Activated naive CD4-positive, alpha-beta T cell treated with anti-CD3 and anti-CD28 coated beads, Interleukin-2, amount 50 U/mL, for 16 hours (primary cell): ENCODE measurements at places on chromosomes 6 and 20.

GRCh38 chr6:164378330-164378729 is 931.1 kb downstream of the C6orf118 start:
- DNase-seq = no peak

- no peak for DNase-seq
Measured at GRCh38 chr6:105695461-105695860, 292.6 kb upstream of the PREP start.

DNA sequence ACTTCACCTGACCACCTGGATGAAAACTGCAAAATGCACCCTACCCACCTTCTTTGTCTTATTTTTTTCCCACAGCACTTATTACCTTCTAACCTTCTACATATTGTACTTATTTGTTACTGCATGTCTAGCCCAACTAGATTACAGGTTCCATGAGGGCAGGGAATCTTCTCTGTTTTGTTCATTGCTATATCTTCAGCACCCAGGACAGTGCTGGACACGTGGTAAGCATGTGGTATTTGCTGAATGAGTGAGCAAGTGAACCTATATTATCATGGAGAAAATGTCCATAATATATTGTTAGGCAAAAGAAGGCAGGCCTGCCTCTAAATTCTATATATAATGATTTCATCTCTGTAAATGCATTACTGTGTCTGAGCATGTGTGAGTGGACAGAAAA is 107.0 kb downstream of the TRERF1 start:
- DNase-seq = no peak

DNA sequence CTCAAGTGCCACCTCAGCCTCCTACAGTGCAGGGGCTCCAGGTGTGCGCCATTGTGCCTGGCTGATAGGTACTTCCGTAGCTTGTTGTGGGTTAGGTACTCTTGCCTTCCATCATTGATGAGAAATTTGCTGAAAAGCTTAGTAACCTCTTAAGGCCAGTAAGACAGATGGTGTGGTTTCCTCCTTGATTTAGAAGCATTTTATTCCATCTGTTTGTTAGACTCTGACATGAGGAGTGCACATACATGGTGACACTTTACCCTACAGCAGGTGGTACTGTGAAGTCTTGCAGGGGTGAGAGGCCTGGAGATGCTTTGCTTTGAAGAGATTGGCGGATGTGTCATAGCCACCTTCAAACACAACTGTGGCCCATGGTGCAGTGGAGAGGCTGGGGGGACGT is 14.8 kb upstream of the MTG2 start:
- DNase-seq = no peak

- no peak for DNase-seq
Measured at GRCh38 chr6:36963451-36964290, 9.1 kb downstream of the PI16 start.

GRCh38 chr20:24733416-24733815 is 215.7 kb upstream of the CST7 start:
- no peak for DNase-seq

DNA sequence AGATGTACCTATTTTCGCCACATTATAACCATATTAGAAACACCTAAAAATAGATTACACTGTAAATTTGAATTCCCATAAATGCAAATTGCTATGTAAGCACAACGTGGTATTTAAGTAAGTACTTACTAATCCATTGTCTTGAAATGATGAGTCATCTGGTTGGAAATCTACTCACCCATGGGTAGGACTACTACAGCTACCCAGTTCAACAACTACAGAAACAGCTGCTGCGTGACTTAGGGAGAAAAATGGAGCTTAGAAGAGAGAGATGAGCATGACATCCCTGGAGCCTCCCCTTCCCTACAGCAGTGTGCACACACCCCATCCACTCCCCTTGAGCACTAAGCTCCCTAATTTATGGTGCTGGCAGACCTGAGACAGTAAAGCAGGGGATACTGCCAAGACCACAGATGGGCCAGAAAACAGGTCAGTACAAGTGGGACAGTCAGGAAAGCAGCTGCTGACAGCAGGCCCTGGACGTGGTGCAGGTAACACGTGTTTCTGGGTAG is 26.9 kb downstream of the RRAGD start:
- DNase-seq = no peak

DNA sequence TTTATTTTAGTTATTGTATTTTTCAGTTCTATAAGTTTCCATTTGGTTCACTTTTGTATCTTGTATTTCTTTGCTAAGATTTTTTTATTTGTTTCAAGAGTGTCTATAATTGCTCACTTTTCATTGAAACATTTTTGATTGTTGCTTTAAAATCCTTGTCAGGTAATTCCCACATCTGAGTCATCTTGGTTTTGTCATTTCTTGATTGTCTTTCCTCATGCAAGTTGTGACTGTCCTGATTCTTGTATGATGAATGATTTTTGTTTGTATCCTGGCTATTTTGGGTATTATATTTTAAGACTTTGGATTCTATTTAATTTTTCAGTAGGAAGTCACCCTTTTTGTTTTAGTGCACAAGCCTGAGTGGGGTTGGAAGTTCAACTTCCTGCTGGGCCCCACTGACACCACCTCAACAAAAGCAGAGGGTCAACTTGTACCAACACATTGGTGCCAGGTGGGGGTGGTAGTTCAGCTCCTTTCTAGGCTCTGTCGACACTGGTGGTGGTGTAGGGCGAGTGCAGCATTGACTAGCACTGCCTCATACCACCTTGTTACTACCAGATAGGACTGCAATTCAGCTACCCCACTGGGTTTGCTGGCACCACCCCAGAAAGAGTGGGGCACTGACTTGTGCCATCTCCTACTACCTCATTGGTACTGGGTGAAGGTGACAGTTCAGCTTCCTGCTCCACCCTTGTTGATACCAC is 8.8 kb downstream of the RSPH3 start:
- DNase-seq = peak; percentile 30

- no peak for DNase-seq
Measured at GRCh38 chr6:75436869-75437268, 56.7 kb downstream of the FILIP1 start.

GRCh38 chr20:57656821-57657534 is 36.8 kb upstream of the ZBP1 start:
- no peak for DNase-seq

DNA sequence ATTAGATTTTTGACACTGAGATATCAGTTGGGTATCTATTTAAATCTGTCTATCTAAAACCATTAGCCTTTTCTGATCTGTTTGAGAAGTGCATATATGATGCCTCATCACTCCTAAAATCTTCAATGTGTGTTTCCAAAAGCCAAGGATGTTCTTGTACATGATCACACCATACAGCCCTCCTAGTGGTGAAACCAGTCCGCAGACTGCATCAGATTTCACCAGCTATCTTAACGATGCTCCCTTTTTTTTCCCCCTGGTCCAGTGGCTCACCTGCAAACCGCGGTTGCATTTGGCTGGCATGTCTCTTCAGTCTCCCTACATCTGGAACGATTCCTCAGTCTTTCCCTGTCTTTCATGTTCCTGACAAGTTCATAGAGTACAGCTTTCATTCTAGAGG is 4.0 kb downstream of the KIZ start:
- DNase-seq = no peak

DNA sequence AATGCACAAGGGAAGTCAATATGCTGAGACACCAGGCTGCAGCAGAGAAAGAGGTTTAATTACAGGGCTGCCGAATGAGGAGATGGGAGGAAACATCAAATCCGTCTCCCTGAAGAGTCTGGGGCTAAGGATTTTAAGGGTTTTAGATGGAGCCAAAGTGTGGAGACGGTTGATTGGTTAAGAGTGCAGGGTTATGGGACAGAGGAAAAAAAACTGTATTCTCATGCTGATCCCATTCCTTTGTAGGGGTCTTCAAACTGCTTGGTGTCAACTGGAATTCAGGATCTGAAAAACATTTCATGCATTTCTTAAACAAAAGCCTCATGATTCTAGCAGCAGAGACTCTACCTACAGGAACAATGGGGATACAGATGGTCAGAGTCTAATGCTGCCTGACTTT is 96.1 kb upstream of the SYNDIG1 start:
- no peak for DNase-seq

- peak; percentile 21 for DNase-seq
Measured at GRCh38 chr20:610130-611046, at the start of gene TCF15. TCF15 (minus strand) TSS chr20:610309; CDS start chr20:610237, 72 bp downstream.

GRCh38 chr6:138885156-138885819 is 89.4 kb downstream of the ECT2L start:
- DNase-seq = no peak

DNA sequence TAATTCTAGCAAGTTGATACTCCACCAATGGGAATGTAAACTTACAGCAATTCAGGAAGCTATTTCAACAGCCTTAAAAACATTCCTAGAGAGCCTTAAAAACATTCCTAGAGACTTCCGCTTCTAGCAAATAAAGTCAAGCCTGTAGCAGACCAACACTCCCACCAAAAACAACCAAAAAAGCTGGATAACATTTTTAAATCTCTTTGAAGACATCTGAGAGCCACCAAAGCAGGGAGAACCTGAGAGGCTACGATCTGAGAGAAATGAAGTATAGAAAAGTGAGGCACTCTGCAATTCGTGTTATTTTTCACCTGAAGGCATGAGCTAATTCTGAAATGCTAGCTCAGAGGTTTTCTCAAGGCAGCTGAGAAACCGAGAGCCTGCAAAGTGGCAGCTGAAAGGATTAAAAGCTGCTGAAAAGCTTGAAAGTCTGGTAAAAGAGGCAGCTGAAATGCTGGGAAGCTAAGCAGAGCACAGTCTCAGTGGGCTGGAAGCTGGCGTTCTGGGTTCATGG is 20.9 kb downstream of the GPR63 start:
- DNase-seq = no peak

DNA sequence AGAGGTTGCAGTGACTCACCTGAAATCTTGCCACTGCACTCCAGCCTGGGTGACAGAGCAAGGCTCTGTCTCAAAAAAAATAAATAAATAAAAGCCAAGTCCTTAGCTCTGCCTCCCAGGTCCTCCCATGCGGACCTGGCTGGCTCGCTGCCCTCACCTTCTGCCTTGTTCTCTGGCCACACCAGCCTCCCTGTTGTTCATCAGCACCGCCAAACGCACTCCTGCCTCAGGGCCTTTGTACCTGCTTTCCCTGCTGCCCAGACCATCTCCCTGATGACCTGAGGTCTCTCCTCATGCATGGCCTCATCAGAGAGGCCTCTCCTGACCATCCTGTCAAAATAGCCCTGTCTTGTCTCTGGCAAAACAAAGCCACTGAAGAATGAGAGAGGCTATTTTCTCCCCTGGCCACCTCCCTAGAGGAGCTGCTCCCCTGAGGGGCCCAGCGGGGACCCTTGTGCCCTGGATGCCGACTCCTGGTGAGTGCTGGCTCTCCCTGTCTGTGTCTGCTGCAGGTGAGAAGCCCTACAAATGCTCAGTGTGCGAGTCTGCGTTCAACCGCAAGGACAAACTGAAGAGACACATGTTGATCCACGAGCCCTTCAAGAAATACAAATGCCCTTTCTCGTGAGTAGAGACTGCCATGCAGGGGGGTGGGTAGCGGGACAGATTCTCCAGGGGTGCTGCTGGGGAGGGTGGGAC is 22.6 kb upstream of the CHMP4B start:
- DNase-seq = no peak

DNA sequence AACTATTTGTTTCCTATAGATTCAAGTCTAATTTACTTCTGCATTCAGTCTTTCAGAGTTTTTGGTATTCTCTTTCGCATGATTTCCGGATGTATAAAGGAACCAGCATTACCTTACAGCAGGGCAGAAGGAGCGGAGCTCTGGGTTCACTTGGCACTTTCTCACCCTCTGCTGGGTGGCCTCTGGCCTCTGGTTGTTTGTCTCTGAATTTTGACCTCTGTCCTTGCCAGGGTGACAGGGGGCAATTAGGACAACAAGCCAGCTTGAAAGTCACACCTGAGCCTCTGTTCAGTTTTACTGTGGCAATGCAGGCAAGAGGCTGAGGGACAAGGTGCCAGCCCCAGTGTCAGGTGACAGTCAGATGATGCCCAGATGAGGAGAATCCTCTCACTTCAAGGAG is 69.4 kb upstream of the KIF25 start:
- no peak for DNase-seq

GRCh38 chr6:3380344-3381232 is 76.3 kb downstream of the SLC22A23 start:
- DNase-seq = no peak

- DNase-seq = no peak
Measured at GRCh38 chr6:125528621-125529041, 220.8 kb upstream of the HEY2 start.

DNA sequence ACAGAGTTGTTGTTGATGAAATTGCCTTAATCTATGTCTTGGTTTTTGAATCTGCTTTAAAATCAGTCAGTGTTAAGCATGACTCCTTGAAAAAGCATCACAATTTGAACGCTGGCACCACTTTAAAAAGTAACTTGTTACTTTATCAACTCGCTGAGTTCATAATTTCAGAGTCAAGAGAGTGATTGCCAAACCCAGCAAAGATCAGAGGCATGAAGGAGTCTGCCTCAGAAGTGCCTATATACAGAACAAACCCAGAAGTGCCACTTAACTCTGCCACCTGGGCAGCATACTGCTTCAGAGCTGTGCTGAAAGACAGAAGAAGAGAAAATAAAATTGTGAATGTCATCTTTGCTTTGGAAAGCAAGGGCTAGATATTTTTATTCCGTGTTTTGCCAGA is 73.6 kb upstream of the HCRTR2 start:
- DNase-seq = no peak

DNA sequence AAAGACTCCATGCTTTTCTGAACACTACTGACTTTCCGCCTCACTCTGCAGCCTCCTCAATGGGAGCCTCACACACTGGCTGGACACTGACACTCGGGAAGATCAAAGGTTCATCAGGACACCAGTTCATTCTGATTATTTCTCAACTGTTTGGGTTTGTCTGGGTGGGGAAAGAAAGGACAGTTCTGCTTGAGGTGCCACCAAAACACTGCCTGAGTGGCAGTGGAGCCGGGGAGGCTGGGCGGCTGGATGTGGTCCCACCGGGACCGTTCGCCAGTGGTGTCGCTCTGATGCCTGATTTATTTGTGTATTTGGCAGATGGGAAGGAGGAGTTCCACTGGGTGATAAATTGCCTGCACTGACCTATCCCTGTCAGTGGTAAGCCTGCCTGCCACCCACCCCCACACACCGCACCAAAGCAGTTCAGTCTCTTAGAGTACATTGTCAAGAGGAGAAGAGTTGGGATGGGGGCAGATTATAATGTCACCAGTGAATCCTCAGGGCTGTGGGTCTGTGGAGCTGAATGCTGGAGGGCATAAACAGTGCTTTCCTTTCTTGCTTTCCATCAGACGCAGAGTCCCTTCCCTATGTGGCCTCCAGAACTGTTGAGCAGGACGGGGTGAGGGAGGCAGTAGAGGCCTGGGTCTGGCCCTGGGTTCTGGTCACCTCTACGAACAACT is 49.8 kb downstream of the EDN1 start:
- no peak for DNase-seq
